ENCODE measurements at places on chromosomes 11 and 22. TPM values are rescaled to one million over a fixed set of nuclear protein-coding genes. Genes with fewer than 3 reads are reported as not detected.

The MYBPC3 gene
- total RNA-seq: 0.54 TPM

The TEF gene
- 7.2 TPM for total RNA-seq

The RCOR2 gene
- total RNA-seq: 1.1 TPM

The DERL3 gene
- 1.7 TPM for total RNA-seq

The IFITM10 gene
- 0.28 TPM for total RNA-seq

GRCh38 chr11:126440792-126441514 lies 85.5 kb downstream of the ST3GAL4 start:
- H3K27me3 ChIP-seq: no peaks in the 10 kb centered on the region
- H3K4me1 ChIP-seq: peaks cover 8% of the 10 kb centered on the region
- no peak overlapping the region for H3K27ac ChIP-seq
- no peaks in the 10 kb centered on the region for H3K36me3 ChIP-seq
- H3K4me3 ChIP-seq: no peak overlapping the region

GRCh38 chr11:92501066-92501739 lies 276.6 kb downstream of the FAT3 start:
- H3K36me3 ChIP-seq: no peaks in the 10 kb centered on the region
- DNase-seq: no peak
- H3K4me3 ChIP-seq: no peak overlapping the region
- H3K27ac ChIP-seq: no peak overlapping the region
- H3K4me1 ChIP-seq: no peaks in the 10 kb centered on the region

- H3K27me3 ChIP-seq: no peaks in the 10 kb centered on the region
- H3K4me3 ChIP-seq: no peak overlapping the region
- DNase-seq: peak; percentile 88
These were observed 33.4 kb upstream of the PTPRJ start for GRCh38 chr11:47946682-47947559.

GRCh38 chr11:16920559-16920958 lies 93.7 kb downstream of the PLEKHA7 start:
- H3K27ac ChIP-seq: no peak overlapping the region
- H3K4me1 ChIP-seq: peaks cover 13% of the 10 kb centered on the region
- peaks cover 13% of the 10 kb centered on the region for H3K27me3 ChIP-seq
- H3K4me3 ChIP-seq: no peak overlapping the region
- H3K36me3 ChIP-seq: no peaks in the 10 kb centered on the region

DNA sequence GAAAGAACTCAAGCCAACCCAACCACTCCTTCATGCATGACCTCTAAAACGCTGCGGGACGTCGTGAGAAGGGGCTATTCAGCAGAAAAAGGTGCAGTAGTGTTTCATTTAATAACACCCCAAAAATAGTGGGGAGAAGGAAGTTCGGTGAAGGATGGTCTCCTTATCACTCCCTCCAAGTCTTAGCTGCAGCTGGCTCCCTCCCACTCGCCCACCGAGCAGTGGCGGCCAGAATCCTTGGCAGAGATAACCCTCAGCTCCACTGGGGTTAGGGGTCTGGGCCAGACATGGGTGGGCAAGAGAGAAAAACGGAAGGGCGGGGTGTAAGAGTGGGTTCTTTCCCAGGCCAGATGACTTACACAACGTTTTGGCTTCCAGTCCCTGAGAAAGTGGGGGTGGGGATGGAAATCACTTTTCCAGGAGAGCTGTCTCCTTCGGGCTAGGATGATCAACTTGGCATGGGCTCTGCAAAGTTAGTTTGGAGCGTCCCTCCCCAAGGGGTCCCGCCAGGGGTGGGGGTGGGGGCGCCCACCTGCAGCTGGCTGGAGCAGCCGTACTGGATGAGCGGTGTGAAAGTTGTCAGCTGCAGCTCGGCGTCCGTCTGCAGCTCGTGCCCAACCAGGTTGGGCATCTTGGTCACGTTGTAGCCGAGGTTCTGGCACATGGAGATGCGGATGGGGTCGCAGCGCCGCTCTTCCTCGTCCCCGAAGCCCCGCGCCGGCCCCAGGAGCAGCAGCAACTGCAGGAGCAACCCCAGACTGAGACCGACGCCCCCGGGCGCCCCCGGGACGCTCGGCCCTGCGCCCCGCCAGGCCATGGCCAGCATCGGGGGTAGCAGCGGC lies 705 bp downstream of the FZD4 start:
- peak overlapping the region; percentile 71 for H3K27ac ChIP-seq
- no peaks in the 10 kb centered on the region for H3K27me3 ChIP-seq
- peak overlapping the region; percentile 99 for H3K4me3 ChIP-seq
- peak; percentile 44 for DNase-seq

DNA sequence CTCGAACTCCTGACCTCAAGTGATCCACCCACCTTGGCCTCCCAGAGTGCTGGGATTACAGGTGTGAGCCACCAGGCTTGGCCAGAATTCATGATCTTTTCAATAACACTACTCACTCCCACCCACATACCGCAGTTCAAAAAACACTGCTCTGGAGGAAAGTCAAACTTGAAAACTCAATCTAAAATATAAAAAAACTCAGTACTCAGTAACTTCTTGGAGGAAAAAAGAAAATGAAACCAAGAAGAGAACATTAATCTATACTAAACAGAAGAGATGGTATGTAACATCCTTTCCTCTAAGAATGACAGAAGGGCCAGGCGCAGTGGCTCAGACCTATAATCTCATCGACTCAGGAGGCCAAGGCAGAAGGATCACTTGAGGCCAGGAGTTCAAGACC lies 58.3 kb downstream of the MRTFA start:
- no peaks in the 10 kb centered on the region for H3K27me3 ChIP-seq
- H3K4me3 ChIP-seq: no peak overlapping the region

- no peaks in the 10 kb centered on the region for H3K36me3 ChIP-seq
- H3K27ac ChIP-seq: no peak overlapping the region
- no peaks in the 10 kb centered on the region for H3K27me3 ChIP-seq
These were observed 991.7 kb downstream of the OPCML start for GRCh38 chr11:132540581-132540980.

GRCh38 chr11:61969838-61970662 lies 2.6 kb upstream of the FTH1 start:
- peak overlapping the region; percentile 98 for H3K27ac ChIP-seq
- peaks cover 46% of the 10 kb centered on the region for H3K4me1 ChIP-seq
- no peaks in the 10 kb centered on the region for H3K27me3 ChIP-seq

- no peaks in the 10 kb centered on the region for H3K36me3 ChIP-seq
- H3K4me1 ChIP-seq: no peaks in the 10 kb centered on the region
- DNase-seq: no peak
- no peaks in the 10 kb centered on the region for H3K27me3 ChIP-seq
- no peak overlapping the region for H3K4me3 ChIP-seq
These were observed 11.8 kb downstream of the ANO9 start for GRCh38 chr11:429931-430456.

DNA sequence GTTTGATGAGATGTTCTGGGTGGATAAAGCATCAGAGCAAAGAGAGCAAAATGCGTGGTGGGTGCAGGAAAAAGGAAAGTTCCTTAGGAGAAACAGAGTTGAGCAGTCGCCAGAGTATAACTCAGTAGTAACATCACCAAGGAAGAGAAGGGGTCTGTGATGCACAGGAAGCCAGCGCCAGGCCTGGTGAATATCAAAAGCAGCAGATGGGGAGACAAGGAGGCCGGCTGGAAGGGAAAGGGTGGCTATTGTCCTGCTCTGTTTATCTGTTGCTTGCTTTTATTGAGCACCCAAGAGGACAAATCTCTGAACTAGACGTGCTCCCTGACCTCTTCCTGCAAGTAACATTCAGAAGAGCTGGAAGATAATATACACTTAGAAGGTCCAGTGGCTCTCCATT lies 52.7 kb upstream of the GRAMD1B start:
- no peaks in the 10 kb centered on the region for H3K27me3 ChIP-seq
- no peak overlapping the region for H3K27ac ChIP-seq
- H3K4me1 ChIP-seq: peaks cover 8% of the 10 kb centered on the region
- no peaks in the 10 kb centered on the region for H3K36me3 ChIP-seq
- no peak for DNase-seq

- no peaks in the 10 kb centered on the region for H3K36me3 ChIP-seq
- no peaks in the 10 kb centered on the region for H3K27me3 ChIP-seq
- no peak overlapping the region for H3K27ac ChIP-seq
- peaks cover 18% of the 10 kb centered on the region for H3K4me1 ChIP-seq
- DNase-seq: no peak
These were observed 717 bp upstream of the ZNF202 start for GRCh38 chr11:123742031-123742723.

DNA sequence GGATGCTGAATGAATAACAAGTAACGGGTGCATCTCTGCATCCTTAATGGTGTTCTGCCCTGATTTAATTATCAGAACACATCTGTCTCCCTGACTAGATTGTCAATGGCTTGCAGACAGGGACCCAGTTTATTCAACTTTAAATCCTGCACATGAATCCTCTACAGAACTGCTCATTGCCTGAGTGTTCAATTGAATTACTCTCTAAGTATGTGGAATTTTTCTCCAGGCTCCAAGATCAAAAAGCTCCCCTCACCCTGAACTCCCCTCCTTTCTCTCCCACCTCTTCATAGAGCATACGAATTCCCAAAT lies 11.8 kb downstream of the MB start:
- no peaks in the 10 kb centered on the region for H3K4me1 ChIP-seq
- H3K4me3 ChIP-seq: no peak overlapping the region
- DNase-seq: no peak
- H3K27me3 ChIP-seq: no peaks in the 10 kb centered on the region

DNA sequence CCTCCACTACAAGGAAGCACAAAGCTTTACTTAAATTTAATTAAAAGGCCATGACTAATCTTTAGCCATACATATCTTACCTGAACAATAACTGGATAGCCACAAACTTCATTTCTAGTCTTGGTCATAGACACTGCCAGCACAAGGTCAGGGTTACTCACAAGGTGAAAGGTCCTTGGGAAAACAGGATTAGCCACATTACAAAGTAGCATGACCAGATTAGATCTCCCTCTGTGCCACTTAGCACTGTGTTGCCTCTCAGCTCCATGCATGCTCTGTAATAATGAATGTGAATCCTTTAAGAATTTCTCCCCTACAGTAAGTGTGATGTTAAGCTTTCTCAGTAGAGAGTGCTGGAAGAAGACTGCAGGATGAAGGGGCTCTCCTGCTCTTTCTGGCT lies 325.1 kb upstream of the MPPED2 start:
- no peak for DNase-seq
- no peak overlapping the region for H3K27ac ChIP-seq
- no peaks in the 10 kb centered on the region for H3K27me3 ChIP-seq
- H3K4me1 ChIP-seq: no peaks in the 10 kb centered on the region

GRCh38 chr22:48097723-48098122 lies 1335.3 kb downstream of the TBC1D22A start:
- no peak for DNase-seq
- no peak overlapping the region for H3K4me3 ChIP-seq
- H3K27ac ChIP-seq: no peak overlapping the region
- no peaks in the 10 kb centered on the region for H3K36me3 ChIP-seq
- no peaks in the 10 kb centered on the region for H3K4me1 ChIP-seq

DNA sequence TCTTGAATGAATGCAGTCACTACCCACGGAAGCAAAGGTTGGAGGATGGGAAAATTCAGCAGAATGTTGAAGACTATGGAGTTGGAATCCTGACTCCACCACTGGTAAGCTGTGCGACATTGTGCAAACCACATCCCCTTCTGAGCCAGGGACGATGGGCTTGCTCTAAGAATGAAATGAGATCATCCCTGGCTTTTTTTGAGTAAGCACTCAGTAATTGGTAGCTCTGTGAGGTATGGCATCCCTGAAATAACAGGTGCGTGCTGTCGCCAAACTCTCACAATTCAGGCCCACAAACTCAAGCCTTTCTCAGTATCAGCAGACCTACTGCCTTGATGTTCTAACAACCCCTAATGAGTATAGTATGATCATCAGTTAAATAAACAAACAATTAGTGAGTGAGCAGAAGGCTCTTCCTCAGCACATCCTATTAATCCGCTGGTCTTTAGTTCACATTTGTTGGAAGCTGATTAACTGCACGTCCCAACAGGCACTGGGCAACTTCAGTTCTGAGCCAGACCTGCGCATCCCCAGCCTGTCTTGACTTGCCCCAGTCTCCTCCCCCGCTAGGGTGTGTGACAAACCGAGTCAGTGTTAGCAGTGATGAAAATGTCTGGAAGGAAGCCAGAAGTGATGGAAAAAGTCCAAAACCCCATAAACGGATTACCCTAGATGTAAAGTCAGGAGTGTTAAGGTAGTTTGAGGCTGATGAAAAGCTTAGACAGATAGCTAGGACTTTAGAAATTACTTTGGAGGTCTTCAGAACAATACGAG lies 235.5 kb downstream of the GRIK4 start:
- DNase-seq: no peak
- no peaks in the 10 kb centered on the region for H3K27me3 ChIP-seq
- no peak overlapping the region for H3K4me3 ChIP-seq
- no peaks in the 10 kb centered on the region for H3K4me1 ChIP-seq

DNA sequence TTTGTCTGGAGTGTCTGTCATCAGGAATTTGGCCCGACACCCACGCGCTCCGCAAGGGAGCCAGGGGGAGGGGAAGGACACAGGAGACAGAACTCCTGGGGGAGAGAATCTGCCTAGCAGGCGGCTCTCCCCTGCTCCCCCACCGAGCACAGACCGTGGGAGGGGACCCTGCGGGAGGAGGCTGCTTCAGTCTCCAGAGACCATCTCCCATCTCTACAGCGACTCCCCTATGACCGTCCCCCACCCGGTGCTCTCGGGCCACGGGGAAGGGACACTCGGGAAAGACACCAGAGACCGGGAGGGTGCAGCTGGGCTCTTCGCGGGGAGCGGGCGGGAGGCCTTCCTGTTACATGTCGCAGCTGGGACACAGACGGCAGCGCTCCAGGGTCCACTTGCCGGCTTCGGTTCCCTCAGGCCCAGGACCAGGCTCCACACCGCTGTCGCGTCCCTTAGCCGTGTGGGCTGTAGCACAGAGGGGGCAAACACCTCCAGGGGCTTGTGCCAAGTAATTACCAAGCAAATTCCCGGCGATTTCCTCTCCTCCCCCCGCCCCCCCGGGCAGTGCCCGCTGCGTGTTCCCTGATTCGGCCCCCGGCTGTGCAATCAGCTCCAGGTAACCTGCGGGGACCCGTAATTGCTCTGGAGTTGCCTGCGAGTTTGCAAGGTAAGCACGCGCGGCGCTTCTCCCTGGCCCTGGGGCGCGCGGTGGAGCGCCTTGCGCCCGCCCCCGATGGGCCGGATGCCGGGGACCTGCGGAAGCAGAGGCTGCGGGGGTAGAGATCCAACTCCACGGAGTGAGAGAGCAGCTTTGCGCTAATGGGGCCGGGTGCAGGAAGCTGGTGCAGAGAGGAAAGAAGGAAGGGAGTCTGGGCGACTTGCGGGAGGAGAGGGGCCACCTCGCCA lies 155.1 kb upstream of the CADM1 start:
- no peak overlapping the region for H3K4me3 ChIP-seq
- DNase-seq: no peak
- peaks cover 10% of the 10 kb centered on the region for H3K27me3 ChIP-seq
- no peaks in the 10 kb centered on the region for H3K36me3 ChIP-seq
- no peaks in the 10 kb centered on the region for H3K4me1 ChIP-seq
- no peak overlapping the region for H3K27ac ChIP-seq
